ENCODE measurements at places on chromosomes 16 and 17. TPM values are rescaled to one million over a fixed set of nuclear protein-coding genes. Genes with fewer than 3 reads are reported as not detected.

The SLC35B1 gene
- total RNA-seq: 45.0 TPM

The PRR14 gene
- total RNA-seq: 40.0 TPM

The KLHL10 gene
- total RNA-seq: not detected

The MYOCD gene
- total RNA-seq: 11.6 TPM

The SLC12A4 gene
- total RNA-seq: 110 TPM

The PRDM7 gene
- not detected for total RNA-seq

The HS3ST3A1 gene
- total RNA-seq: not detected

The SLC46A1 gene
- total RNA-seq: 6.7 TPM

The DHX40 gene
- 31.2 TPM for total RNA-seq

The TP53TG3B gene
- total RNA-seq: not detected

The OR2C1 gene
- 0.44 TPM for total RNA-seq

The PLXDC1 gene
- 95.1 TPM for total RNA-seq

The P2RX5 gene
- total RNA-seq: not detected

The RHBDF1 gene
- total RNA-seq: 92.7 TPM

The VPS25 gene
- 38.7 TPM for total RNA-seq

The SCGB1C2 gene
- not detected for total RNA-seq

The KCNG4 gene
- total RNA-seq: not detected

The SYT17 gene
- 33.9 TPM for total RNA-seq

The EME1 gene
- 1.7 TPM for total RNA-seq

The LITAFD gene
- not detected for total RNA-seq

The TBC1D3E gene
- total RNA-seq: not detected

The KRT24 gene
- total RNA-seq: not detected

The KCNJ2 gene
- total RNA-seq: 9.4 TPM

The CCDC40 gene
- 11.4 TPM for total RNA-seq

The KRTAP9-8 gene
- not detected for total RNA-seq

The NOS2 gene
- 0.84 TPM for total RNA-seq

The RPL13 gene
- 9,745 TPM for total RNA-seq

The CDH15 gene
- 2.8 TPM for total RNA-seq

The GPR179 gene
- total RNA-seq: 0.78 TPM

The STAC2 gene
- not detected for total RNA-seq

The SHISA6 gene
- 18.8 TPM for total RNA-seq

The ZNF75A gene
- total RNA-seq: 24.0 TPM

The MC1R gene
- 8.1 TPM for total RNA-seq

The LGALS9B gene
- not detected for total RNA-seq

The KRT27 gene
- not detected for total RNA-seq

The SOST gene
- not detected for total RNA-seq

The PSMD3 gene
- total RNA-seq: 70.8 TPM

The C16orf54 gene
- total RNA-seq: 0.60 TPM

The CLEC10A gene
- total RNA-seq: 19.8 TPM

The C1QL1 gene
- 25.5 TPM for total RNA-seq

The KRTAP9-2 gene
- not detected for total RNA-seq

The DOC2A gene
- total RNA-seq: 0.44 TPM

The LIG3 gene
- 33.7 TPM for total RNA-seq

The OTOP3 gene
- total RNA-seq: not detected

The UMOD gene
- total RNA-seq: not detected

The GRIN2C gene
- total RNA-seq: 0.42 TPM

The HMOX2 gene
- 55.7 TPM for total RNA-seq

All from tibial nerve (tissue), 4 donors.